ENCODE measurements at places on chromosomes 4 and X. TPM values are rescaled to one million over a fixed set of nuclear protein-coding genes. Genes with fewer than 3 reads are reported as not detected.

DSPP gene
- 0.41 TPM for total RNA-seq

PNPLA4 gene
- total RNA-seq, result 5.7 TPM

KCTD8 gene
- total RNA-seq, result 2.4 TPM

SLC6A8 gene
- 12.2 TPM for total RNA-seq

NPY1R gene
- total RNA-seq, result 179 TPM

MGARP gene
- 0.82 TPM for total RNA-seq

YY2 gene
- 0.82 TPM for total RNA-seq

PGAM4 gene
- not detected for total RNA-seq

RNF128 gene
- 1.6 TPM for total RNA-seq

C4orf36 gene
- 2.0 TPM for total RNA-seq

TMEM31 gene
- total RNA-seq, result not detected

OTOP1 gene
- not detected for total RNA-seq

BRS3 gene
- total RNA-seq, result 1.6 TPM

SHROOM4 gene
- 1.6 TPM for total RNA-seq

SCOC gene
- 104 TPM for total RNA-seq

RRH gene
- total RNA-seq, result 0.41 TPM

MAGEC2 gene
- not detected for total RNA-seq

PPBP gene
- total RNA-seq, result 4.1 TPM

KIT gene
- 57.9 TPM for total RNA-seq

GYPB gene
- 7.7 TPM for total RNA-seq

RNF212 gene
- 3.3 TPM for total RNA-seq

XPNPEP2 gene
- total RNA-seq, result under 0.01 TPM

ADGRL3 gene
- 302 TPM for total RNA-seq

IBSP gene
- not detected for total RNA-seq

CLDN2 gene
- total RNA-seq, result not detected

CXCL9 gene
- not detected for total RNA-seq

MXRA5 gene
- 0.82 TPM for total RNA-seq

RPS3A gene
- 4,290 TPM for total RNA-seq

ZNF157 gene
- 4.9 TPM for total RNA-seq

GPR119 gene
- total RNA-seq, result not detected

CLNK gene
- total RNA-seq, result not detected

TMSB15B gene
- 22.4 TPM for total RNA-seq

SLC26A1 gene
- 2.0 TPM for total RNA-seq

ATP8A1 gene
- 171 TPM for total RNA-seq

NFKB1 gene
- 6.5 TPM for total RNA-seq

CT47C1 gene
- not detected for total RNA-seq

BST1 gene
- 4.5 TPM for total RNA-seq

TMEM35A gene
- total RNA-seq, result 98.2 TPM

ARR3 gene
- not detected for total RNA-seq

ARMCX2 gene
- total RNA-seq, result 57.1 TPM

ETNPPL gene
- 0.41 TPM for total RNA-seq

EFHC2 gene
- 2.0 TPM for total RNA-seq

HELQ gene
- total RNA-seq, result 22.8 TPM

TBC1D9 gene
- 68.1 TPM for total RNA-seq

CD38 gene
- total RNA-seq, result 1.6 TPM

GUCY1A1 gene
- 207 TPM for total RNA-seq

NONO gene
- 402 TPM for total RNA-seq

Measured in frontal cortex (tissue), 4 donors.